ENCODE measurements at places on chromosomes 11 and 22. TPM values are rescaled to one million over a fixed set of nuclear protein-coding genes. Genes with fewer than 3 reads are reported as not detected.
A peak's percentile ranks its signal among the peaks of the same experiment; 100 is the strongest.

- H3K36me3 ChIP-seq, result no peaks in the 10 kb centered on the region
- peaks cover 16% of the 10 kb centered on the region for H3K27me3 ChIP-seq
- no peak overlapping the region for H3K4me3 ChIP-seq
- no peak for DNase-seq
- no peak overlapping the region for H3K27ac ChIP-seq
- no peaks in the 10 kb centered on the region for H3K4me1 ChIP-seq
Measured at GRCh38 chr11:44016131-44016530, 31.6 kb upstream of the ACCSL start.

- H3K36me3 ChIP-seq, result no peaks in the 10 kb centered on the region
- H3K27ac ChIP-seq, result no peak overlapping the region
- no peak overlapping the region for H3K4me3 ChIP-seq
- DNase-seq, result no peak
Measured at GRCh38 chr11:115360186-115360824, 143.9 kb downstream of the CADM1 start.

DNA sequence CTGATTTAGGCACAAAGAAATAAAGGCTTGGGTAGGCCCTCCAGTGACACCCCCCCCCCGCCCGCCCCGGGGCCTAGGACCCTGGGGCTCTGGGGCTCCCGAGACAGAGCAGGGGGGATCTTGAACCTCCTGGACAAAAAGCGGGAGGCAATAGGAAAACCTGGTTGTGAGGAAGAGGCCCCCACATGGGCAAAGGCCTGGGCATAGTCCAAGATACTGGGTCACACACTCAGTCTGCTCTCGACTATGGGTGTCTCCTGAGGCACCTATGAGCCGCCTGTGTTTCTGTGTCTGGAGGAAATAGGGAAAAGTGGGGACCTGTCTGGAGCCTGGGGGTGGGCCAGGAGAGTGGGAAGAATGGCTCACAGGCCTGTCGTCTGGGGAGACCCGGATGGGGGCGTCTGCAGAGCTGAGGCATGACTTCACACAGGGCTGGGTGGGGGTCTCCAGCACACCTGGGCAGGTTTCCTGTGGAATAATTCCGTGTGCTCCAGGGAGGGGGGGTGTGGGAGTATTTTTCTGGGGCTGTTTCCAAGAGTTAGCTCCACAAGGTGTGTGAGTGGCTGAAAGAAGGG, 2.4 kb upstream of the MN1 start:
- H3K27me3 ChIP-seq, result peaks cover 28% of the 10 kb centered on the region
- no peak overlapping the region for H3K27ac ChIP-seq
- H3K4me1 ChIP-seq, result peaks cover 9% of the 10 kb centered on the region
- H3K4me3 ChIP-seq, result no peak overlapping the region

The OOSP1 gene
- total RNA-seq, result not detected

The OR52B4 gene
- not detected for total RNA-seq

DNA sequence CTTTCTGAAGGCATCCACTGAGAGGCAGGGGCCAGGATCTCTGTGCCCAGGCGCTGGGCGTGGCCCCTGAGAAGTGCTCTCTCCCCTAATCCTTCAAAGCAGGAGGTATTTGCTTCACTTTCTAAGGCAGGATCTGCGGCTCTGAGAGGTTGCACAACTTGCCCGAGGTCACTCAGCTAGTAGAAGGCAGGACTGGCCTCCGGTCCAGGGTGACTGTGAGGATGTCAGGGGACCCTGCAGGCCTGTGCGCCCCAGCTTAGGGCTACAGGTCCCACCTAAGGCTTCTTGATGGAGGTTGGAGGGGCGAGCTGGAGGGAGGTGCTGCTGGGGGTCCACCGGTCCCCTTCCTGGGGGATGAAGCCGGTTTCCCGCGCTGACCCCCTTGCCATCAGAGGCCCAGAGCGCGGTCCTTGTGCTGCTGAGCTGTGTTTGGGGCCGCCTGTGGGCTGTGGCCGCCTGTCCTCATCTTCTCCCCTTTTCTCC, 979 bp downstream of the SMIM38 start:
- no peak overlapping the region for H3K27ac ChIP-seq
- no peak for DNase-seq
- H3K4me1 ChIP-seq, result no peaks in the 10 kb centered on the region
- H3K27me3 ChIP-seq, result no peaks in the 10 kb centered on the region
- H3K4me3 ChIP-seq, result no peak overlapping the region

- no peak for DNase-seq
- H3K36me3 ChIP-seq, result peaks cover 3% of the 10 kb centered on the region
- H3K27me3 ChIP-seq, result peaks cover 2% of the 10 kb centered on the region
- H3K4me1 ChIP-seq, result peaks cover 4% of the 10 kb centered on the region
- no peak overlapping the region for H3K27ac ChIP-seq
- H3K4me3 ChIP-seq, result no peak overlapping the region
Measured at GRCh38 chr11:69319255-69320106, 25.5 kb downstream of the MYEOV start.

DNA sequence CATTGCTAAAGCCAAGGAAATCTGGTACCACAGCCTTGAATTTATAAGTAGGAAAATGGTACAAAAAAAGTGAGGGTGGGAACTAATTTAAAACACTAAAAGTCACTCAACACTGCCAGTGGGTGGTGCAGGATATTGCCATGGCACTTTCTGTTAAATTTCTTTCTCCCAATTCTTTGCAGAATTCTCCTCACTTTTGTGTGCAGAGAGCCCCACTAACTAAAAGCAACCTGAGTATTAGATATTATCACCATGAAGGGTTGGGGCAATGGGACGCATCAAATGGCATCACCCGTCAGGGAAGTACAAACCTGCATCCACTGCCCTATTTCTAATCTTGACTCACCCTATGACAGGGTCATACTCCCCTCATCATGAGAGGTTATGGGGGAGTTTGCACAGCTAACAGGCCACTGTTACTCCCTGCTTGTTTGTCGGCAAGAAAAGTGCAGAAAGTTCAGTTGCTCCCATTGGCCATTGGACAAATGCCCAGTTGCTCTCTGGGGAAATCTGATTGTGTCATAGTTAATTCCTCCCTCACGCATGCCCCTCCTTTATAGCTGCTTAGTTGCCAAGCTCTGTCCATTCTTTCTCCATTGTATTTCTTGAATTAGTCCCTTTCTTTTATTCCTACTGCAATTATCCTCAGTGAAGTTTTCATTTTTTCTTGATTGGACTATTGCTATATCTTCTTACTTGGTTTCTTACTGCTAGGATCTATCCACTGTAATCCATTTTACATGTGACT, 93.8 kb upstream of the BLID start:
- H3K4me1 ChIP-seq, result no peaks in the 10 kb centered on the region
- no peak for DNase-seq
- no peak overlapping the region for H3K27ac ChIP-seq
- peaks cover 9% of the 10 kb centered on the region for H3K27me3 ChIP-seq
- H3K4me3 ChIP-seq, result no peak overlapping the region

- H3K27me3 ChIP-seq, result no peaks in the 10 kb centered on the region
- DNase-seq, result peak; percentile 74
- peaks cover 53% of the 10 kb centered on the region for H3K4me1 ChIP-seq
- peaks cover 13% of the 10 kb centered on the region for H3K36me3 ChIP-seq
- peak overlapping the region; percentile 99 for H3K27ac ChIP-seq
Measured at GRCh38 chr22:45318168-45318557, 8.4 kb downstream of the FAM118A start.

- H3K36me3 ChIP-seq, result no peaks in the 10 kb centered on the region
- no peak overlapping the region for H3K27ac ChIP-seq
- H3K4me1 ChIP-seq, result no peaks in the 10 kb centered on the region
- H3K27me3 ChIP-seq, result peaks cover 21% of the 10 kb centered on the region
Measured at GRCh38 chr11:43954241-43954640, 11.8 kb downstream of the C11orf96 start.

GRCh38 chr11:66728693-66729385, at the start of gene SPTBN2:
SPTBN2 (minus strand) TSS chr11:66729216; CDS start chr11:66721240, 7,976 bp downstream.
- no peak for DNase-seq
- peak within 1 kb of the TSS; percentile 4 for H3K27ac ChIP-seq
- no peaks in the 10 kb centered on the region for H3K36me3 ChIP-seq
- peaks cover 86% of the 10 kb centered on the region for H3K27me3 ChIP-seq
- H3K4me1 ChIP-seq, result peaks cover 12% of the 10 kb centered on the region

DNA sequence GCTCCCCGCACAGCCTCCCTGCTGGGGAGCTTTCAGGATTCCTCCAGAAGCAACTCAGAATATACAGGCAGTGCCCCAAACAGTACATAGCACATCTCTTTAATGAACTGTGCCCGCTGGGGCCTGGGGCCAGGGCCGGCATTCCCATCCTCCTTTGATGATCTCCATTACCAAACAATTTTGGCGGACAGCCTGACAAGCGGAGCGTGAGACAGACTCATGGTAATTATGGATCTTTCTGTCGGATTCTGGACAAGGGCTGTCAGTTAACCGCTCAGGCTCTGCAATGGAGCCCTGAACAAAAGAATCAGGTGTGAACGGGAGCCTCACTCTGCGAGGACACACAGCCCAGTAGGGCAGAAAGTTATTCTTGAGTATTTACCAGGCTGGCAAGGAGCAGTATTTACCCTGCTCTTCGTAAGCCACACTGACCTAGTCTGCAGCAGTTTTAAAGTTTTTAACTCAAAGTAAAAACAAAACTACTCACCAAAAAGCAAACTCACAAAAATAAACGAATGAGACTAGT, 174.0 kb downstream of the TBC1D22A start:
- H3K36me3 ChIP-seq, result peaks cover 16% of the 10 kb centered on the region
- no peaks in the 10 kb centered on the region for H3K27me3 ChIP-seq
- H3K4me3 ChIP-seq, result no peak overlapping the region
- H3K27ac ChIP-seq, result no peak overlapping the region
- DNase-seq, result no peak

The IMMP1L gene
- 16.7 TPM for total RNA-seq

DNA sequence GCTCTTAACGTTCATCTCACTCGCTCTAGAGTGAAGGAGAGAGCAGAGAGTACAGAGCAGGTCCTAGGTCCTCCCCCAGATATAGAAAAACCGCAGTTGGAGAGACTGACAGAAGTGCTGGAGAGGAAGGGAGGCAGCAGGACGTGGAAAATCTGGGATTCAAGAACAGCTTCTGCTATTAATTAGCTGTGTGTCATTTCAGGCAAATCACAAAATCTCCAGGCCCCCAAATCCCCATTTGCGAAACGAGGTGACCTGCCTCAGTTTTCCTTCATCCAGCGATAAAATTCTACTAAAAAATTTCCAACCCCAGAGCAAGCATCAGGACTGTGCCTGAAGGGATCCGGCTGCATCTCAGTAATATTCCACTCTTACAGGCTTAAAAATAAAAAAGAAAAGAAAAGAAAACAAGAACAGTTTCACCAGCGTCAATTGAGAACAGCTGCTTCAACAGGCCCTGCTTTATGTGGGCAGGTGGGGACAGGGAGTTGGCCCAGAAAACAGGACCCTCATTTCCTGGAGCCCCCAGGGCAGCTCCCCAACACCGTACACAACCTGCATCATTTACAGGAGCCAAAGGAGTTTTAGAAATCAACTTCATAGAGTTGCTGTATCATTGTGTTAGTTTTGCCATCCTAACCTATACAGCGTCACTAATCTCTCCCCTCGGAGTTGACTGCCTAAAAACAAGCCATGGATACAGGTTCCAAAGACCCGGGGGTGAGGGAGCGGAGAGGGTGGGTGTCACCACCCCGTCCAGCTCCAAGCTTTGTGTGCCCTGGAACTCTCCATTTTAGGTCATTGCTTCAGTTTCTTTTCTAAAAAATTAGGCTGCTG, 2.3 kb upstream of the MALAT1 start:
- DNase-seq, result no peak
- peaks cover 24% of the 10 kb centered on the region for H3K4me1 ChIP-seq
- H3K27ac ChIP-seq, result no peak overlapping the region
- no peak overlapping the region for H3K4me3 ChIP-seq
- H3K36me3 ChIP-seq, result no peaks in the 10 kb centered on the region

The CLMP gene
- 0.25 TPM for total RNA-seq

All from activated naive CD8-positive, alpha-beta T cell treated with anti-CD3 and anti-CD28 coated beads, Interleukin-2, amount 10 ng/mL, durations not matched to agents 7 days and 5 days (primary cell).